ENCODE measurements at places on chromosomes 2 and 18.
A peak's percentile ranks its signal among the peaks of the same experiment; 100 is the strongest.

GRCh38 chr18:54684784-54685183, 93.7 kb downstream of the DYNAP start:
- DNase-seq = no peak

- no peak for DNase-seq
Measured at GRCh38 chr2:96655526-96655925, 13.0 kb downstream of the FER1L5 start.

GRCh38 chr2:231713730-231714638, 5.7 kb downstream of the PTMA start:
- peak; percentile 77 for DNase-seq

GRCh38 chr2:58543442-58543841, 302.3 kb upstream of the FANCL start:
- no peak for DNase-seq

GRCh38 chr2:39584283-39584965, 81.3 kb upstream of the TMEM178A start:
- no peak for DNase-seq

DNA sequence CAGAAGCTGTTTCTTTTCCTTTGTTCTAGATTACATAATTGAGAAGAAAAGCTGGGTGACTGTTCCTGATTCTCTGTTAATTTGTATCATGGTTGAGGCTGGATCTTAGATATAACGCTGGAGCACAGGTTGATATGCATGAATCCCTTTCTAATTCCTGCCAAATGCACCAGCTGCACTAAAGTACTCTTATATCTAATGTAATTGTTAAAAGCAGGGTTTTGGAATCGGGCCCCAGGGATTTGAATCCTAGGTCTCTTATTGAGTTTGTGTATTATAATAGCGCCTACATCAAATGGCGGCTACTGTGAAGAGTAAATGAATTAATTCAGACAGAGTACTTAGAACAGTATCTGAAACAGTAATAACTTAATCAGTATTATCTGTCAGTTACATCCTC, 80.4 kb downstream of the MC4R start:
- DNase-seq = no peak

DNA sequence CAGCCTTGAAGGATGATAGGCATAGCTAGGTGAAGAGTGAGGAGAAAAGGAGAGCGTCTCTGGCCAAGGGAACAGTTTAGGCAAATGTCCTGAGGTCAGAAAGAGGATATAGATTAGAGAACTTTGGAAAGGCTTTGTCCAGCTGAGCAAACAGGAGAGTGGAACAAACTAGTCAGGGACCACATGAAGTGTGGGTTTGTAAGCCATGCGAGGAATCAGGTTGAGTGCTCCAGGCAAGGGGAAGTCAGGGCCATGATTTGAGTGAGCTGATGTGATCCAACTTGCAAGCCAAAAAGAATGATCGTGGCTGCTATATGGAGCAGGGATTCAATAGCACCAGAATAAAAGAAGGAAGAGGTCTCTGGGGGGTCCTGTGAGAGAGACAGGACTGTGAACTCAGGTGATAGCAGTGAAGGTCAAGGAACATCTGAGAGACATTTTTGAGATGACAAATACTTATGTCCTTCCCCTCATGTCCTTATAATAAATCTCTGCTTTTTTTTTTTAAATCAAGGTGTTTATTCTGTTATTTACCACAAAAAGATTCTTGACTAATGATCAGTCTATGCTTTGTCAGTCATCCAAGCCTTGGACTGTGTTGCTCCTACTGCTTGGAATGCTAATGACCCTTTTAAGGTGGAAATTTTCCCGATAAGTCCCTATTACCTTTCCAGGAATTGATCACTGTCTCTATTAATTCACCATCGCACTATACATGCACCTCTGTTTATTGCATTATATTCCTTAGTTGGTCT, 472.6 kb downstream of the TXNL1 start:
- DNase-seq = no peak

DNA sequence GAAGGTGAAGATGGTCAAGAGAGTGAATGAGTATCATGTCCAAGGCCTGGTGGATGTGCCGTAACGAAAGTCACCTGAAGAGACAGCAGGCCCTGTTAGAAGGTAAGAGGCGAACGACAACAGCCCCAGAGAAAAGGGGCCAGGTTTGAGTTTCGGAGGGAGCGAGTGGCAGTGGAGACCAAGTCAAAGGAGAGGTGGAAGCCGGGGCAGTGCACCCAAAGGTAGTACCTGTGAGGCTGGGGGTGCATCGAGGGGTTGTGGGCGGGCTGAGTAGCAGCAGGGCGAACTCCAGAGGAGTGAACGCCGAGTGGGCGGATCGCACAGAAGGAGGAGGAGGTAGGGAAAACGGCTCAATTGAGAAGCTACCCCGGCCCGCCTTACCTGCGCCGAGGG, 358 bp downstream of the USP37 start:
- DNase-seq = no peak

- no peak for DNase-seq
Measured at GRCh38 chr2:41033127-41033526, 581.2 kb upstream of the SLC8A1 start.

- DNase-seq = no peak
Measured at GRCh38 chr2:28401411-28401810, 8.8 kb downstream of the FOSL2 start.

DNA sequence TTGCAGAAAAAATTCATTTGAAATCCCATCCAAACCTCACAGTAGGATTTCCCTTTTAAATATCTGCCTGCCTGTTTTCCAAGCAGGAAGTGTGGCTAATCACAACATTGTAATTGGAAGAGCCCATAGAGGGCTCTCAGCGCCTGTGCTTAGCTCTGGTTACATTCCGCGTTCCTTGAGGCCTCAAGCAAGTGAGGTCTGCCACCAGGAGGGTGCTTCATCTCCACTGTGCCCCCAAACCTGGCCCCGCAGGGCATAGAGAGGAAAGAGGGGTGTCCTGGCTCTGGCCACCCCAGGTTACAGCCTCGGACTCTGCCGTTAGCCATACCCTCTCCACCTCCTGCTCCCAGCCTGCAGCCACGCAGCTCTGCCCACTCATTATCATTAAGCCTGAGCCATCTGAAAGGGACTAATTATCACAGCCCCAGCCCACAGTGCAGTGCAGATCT, 214.8 kb downstream of the SP3 start:
- DNase-seq = no peak

- no peak for DNase-seq
Measured at GRCh38 chr2:170221317-170222288, 43.7 kb downstream of the MYO3B start.

DNA sequence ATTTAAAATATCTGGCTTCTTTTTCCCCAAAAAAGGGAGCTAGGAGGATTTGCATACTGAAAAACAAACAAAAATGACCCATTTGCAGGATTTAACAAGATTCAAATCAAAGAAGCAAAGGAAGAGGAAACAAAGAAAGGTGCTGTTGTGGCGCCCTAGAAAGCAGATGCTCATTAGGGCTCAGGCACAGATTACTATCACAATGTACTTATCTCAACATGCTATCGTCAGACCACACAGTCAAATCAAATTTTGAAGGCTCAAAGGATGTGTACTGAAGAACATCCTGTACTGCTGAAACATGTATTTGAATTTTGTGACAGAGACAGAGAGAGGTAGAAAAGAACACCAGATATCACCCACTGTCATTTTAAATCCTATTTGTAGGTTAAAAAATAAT, 10.9 kb downstream of the RBMS1 start:
- no peak for DNase-seq

DNA sequence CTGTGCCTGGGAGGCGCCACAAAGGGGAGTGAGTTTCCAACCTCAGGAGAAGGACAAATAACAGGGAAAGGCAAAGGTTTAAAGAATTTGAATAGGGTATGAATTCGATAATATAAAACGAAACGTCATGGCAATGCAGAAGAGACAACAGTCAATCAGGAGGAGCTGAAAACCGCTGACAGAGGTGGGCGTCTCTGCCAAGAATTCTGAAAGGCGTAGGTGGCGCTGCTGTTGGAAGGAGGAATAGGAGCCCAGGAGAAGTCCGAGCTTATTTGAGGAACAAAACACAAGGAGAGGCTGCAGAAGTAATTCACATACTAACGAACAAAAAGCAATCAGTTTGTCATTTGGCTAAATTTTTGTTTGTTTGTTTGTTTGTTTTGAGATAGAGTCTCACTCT, 485.8 kb upstream of the POU3F3 start:
- DNase-seq = no peak

- DNase-seq = no peak
Measured at GRCh38 chr18:42509750-42510415, 554.8 kb downstream of the PIK3C3 start.

- DNase-seq = no peak
Measured at GRCh38 chr18:21298351-21298750, 56.3 kb downstream of the GREB1L start.

- DNase-seq = no peak
Measured at GRCh38 chr2:165144315-165144714, 59.5 kb downstream of the SCN3A start.

- DNase-seq = peak; percentile 72
Measured at GRCh38 chr2:96264656-96265348, 995 bp downstream of the TMEM127 start.

DNA sequence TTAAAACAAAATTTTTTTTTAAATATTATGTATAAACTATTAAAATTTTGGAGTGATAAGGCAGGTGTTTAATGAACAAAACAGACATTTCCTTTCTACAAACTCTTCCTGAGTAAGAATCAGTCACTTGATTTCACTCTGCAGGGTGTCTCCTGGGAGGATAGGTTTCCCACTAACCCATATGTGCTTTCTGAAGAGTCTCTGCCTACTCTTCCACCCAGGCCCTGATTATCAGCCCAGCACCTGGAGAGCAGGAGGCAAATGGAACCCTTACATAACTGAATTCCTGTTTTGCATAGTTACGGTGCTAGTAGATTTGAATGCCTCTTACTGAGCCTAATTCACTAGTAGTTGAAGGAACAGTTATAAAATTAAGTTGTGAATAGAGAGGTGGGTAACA, 1718.6 kb downstream of the SUCLG1 start:
- DNase-seq = no peak

GRCh38 chr2:68764041-68764805, 29.6 kb downstream of the ARHGAP25 start:
- DNase-seq = no peak

DNA sequence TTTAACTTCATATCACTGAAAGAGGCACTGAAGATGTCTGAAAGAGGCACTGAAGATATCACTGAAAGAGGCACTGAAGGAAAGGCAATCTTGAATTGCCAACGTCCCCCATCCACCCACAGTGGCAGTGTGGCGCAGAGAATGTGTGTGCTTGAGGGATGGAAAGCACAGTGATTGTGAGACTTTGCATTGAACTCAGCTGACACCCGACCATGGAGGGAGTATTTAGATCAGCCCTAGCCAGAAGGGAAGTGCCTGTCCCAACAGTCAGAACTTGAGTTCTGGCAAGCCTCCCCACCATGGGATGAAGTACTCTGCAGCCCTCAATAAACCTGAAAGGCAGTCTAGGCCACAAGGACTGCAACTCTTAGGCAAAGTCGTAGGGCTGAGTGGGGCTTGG, 33.8 kb downstream of the MAP4K3 start:
- no peak for DNase-seq

DNA sequence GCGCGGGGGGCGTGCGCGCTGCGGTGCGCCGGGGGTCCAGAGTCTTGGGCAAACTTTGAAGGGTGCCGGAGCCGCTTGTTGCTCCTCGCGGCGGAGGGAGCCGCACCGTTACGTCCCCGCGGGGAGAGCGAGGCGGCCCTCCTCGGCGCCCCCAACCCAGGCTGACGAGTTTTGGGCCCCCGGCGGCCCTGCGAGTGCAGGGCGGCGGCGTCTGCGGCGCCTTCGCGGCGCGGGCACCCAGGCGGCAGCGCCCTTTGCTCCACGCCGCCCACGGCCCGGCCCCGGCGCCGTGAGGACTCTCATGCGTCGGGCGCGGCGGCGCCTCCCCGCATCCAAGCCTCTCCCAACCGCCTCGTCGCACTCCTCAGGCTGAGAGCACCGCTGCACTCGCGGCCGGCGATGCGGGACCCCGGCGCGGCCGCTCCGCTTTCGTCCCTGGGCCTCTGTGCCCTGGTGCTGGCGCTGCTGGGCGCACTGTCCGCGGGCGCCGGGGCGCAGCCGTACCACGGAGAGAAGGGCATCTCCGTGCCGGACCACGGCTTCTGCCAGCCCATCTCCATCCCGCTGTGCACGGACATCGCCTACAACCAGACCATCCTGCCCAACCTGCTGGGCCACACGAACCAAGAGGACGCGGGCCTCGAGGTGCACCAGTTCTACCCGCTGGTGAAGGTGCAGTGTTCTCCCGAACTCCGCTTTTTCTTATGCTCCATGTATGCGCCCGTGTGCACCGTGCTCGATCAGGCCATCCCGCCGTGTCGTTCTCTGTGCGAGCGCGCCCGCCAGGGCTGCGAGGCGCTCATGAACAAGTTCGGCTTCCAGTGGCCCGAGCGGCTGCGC, 814 bp downstream of the FZD7 start:
- DNase-seq = peak; percentile 59

- DNase-seq = no peak
Measured at GRCh38 chr18:44871771-44872170, 191.1 kb downstream of the SETBP1 start.

- DNase-seq = no peak
Measured at GRCh38 chr2:18346344-18346743, 214.1 kb downstream of the RDH14 start.

DNA sequence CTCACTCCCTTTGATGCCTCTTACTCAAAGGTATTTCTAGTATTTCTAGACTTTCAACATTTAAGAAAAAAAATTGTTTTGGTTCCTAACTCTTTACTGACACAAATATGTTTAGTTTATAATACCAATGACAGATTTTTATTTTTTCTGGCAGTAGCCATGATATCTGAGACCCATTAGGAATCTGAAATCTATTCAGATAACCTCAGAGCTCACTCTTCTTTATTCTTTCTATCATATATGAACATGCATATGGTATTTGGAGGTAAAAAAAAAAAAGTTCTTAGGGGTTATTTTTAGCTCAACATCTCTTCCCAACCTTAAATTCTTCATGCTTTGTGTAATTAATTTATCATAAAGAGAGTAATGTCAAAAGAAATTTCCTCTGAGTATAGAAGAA, 465.5 kb downstream of the CDH2 start:
- no peak for DNase-seq

GRCh38 chr2:219385958-219386520, 1.7 kb downstream of the DNPEP start:
- no peak for DNase-seq

DNA sequence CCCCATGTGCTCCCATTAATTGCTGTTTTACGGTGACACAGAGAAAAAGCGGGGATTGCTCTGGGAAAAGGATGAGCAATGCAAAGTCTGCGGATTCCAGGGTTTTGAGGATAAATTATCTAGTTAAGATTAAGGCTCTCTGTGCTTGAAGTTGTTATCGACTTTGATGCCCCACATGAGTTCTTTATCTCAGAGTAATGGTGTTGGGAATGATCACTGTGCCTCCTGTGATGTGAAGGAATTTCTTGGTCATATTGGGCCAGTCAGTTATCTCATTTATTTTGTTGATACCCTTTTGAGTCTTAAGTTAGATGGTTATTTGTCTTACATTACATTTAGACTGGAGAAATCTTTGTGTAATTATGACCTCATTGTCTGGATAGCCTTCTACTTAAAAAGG, 184.6 kb upstream of the MEX3C start:
- DNase-seq = no peak

DNA sequence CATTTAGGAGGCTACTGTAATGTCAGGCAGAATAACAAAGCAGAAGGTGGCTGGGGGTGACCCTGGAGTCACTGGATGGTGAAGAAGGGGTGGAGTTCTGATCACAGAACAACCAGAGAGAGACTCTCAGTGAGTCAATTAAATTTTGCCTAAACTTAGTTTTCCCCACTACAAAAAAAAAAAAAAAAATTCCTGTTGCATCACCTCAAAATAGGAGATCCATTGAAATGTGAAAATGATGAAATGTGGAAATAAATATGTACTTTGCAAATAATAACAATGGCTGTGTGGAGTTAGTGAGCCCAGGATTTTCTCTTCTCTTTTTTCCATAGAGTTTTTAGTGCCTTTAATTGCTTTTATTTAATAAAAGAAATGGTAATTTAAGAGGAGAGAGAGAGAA, 165.5 kb downstream of the GFPT1 start:
- DNase-seq = no peak
